Activated naive CD8-positive, alpha-beta T cell treated with anti-CD3 and anti-CD28 coated beads, Interleukin-2, amount 10 ng/mL, durations not matched to agents 7 days and 5 days (primary cell): ENCODE measurements at places on chromosomes 2 and 18.

GRCh38 chr18:415617-416612, 84.6 kb downstream of the COLEC12 start:
- DNase-seq = no peak

- DNase-seq = no peak
Measured at GRCh38 chr2:23565814-23566213, 180.8 kb downstream of the KLHL29 start.

GRCh38 chr2:204901591-204901990, 356.3 kb downstream of the PARD3B start:
- no peak for DNase-seq

- DNase-seq = no peak
Measured at GRCh38 chr18:66555585-66555984, 48.3 kb downstream of the CDH19 start.

DNA sequence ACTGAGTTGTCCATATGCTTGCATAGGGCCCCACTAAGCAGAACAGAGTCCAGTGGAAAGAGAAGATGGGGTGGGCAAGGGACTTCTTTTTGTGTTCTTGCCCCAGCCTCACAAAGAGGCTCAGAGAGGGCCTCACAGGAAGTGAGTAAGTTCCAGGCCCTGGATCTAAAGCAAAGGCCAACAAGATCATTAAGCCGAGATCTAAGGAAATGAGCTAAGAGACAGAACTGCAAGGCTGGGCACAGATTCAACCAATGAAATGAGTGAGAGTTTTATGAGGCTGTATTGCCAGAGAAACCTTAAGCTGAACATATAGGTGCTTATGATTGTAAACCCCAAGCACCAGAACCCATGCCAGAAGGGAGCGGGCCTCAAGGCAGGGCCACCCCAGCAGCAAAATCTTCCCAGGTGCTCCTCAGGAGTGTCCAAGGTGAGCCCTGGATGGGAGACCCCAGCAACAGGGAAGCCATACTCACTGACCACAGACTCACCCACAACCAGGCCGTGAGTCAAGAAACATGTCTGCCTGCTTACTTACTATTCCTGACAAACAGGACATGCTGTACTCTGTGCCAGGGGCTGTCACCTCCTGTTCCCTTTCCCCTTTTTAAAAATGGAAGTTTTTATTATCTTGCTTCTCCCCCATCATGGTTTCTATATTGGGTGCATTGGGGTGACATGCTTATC, 40.2 kb downstream of the SLC14A1 start:
- no peak for DNase-seq

DNA sequence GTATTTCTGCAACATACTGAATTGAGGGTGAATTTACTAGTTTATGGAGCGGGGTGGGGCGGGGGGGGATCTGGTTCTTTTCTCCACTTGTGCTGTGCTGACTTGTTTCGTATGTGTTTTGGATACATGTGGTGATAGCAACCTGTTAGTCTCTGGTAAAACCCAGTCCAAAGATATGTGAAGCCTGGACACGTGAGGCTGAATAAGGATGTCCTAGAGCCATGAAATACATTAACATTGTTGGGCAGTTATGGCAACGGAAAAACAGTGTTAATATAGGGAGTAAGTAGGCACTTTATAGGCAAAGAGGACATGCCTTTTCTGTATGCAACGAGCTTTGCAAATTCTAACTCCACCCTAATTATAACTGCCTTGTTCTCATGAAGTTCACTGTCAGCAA, 42.1 kb upstream of the NEMP2 start:
- DNase-seq = no peak

- no peak for DNase-seq
Measured at GRCh38 chr18:3383381-3383915, 66.5 kb upstream of the TGIF1 start.

DNA sequence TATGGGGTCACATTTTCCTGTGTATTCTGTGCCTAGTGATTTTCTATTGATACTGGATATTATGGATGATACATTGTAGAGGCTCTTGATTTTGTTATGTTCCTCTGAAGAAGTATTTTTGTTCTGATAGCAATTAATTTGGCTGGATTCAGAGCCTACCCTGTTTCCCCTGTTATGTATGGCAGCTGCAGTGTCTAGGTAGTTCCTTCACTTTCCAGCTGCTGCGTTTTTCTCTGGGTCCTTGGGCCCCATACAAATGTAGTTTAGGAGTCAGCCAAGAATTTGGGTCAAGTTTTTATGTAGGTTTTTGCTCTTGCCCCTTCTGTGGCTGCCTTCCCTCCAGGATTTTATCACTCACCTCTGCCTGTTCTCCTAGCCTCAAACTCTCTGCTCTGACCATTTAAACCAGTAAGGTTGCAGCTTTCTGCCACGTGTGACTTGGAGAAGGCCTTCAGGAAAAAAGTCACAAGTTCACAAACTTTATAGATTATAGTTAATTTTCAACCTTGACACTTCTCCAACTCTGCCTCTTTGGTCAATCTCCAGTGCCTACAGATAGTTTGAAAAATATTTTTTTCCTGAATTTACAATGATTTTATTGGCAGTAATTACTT, 47.0 kb downstream of the APLF start:
- no peak for DNase-seq

GRCh38 chr2:220445429-220446105, 818.1 kb downstream of the SLC4A3 start:
- no peak for DNase-seq

GRCh38 chr18:46431522-46432171, 225.4 kb downstream of the LOXHD1 start:
- DNase-seq = no peak

DNA sequence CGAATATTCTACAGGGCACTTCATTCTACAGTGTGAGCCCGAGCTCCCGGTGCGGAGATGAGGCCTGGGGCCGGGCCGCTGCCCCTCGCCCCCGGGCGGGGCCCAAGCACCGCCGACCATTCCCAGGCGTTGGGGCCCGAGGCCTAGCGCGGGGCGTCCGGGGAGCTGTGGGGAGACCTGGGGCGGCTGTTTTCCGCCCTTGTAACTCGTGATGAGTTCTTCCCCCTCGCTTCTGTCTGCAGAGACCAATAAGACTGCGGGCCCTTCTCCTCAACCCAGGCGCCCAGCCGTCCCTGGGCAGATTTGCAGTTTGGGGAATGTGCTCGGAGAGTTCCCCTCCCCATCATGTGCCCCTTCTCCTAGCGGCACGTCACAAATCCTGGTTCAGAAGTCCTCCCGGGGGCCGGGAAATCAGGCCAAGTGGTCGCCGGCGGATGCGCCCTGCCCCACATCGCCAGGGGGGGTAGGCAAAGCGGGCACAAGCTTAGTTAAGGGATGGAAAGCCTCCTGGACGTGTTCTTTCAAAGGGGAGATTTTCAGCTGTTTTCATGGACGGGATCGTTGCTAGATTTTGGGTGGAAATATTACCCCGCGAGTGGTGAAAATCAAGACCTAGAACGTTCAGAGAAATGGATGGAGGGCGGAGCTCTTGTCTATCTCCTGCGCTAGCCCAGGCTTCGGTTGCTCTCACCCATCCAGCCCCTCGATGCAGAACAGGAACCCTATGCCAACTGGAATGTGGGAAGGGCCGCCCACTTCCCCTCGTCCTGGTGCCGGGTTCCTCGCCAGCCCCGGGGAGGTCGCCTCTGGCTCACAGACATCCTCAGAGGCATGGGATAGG, 18.8 kb upstream of the HAAO start:
- DNase-seq = peak; percentile 76

DNA sequence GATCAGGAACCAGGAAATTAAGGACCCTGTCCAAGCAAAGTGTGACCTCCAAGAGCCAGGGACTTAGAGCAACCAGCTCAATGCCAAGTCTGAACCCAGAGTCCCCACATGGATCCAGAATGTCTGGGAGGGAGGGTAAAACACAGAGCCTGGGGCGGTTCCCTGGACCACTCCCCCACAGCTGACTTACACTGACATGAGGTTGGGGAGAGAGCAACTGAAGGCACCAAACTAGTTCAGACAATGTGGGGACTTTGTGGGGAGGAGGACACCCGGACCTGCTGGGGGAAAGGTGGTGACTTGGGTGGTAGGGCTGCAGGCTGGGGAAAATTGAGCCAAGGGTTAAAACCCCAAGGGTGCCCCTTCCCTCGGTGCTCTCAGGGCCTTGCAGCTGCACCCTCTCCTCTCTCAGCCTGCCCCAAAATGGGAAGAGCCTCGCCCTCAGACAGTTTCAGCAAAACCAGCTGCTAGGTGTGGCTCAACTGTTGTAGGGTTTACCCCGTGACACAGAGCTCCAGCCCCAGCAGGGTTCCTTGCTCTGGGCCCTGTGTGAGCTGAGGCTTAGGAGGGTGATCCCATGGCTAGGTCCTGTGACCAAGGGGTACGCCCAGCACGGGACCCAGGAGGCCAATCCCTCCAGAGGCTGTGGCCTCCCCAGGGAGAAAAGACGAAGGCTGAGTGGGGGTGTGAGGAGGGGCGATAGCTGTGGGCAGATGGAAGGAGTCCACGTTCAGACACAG, 28.6 kb downstream of the MARCO start:
- no peak for DNase-seq

DNA sequence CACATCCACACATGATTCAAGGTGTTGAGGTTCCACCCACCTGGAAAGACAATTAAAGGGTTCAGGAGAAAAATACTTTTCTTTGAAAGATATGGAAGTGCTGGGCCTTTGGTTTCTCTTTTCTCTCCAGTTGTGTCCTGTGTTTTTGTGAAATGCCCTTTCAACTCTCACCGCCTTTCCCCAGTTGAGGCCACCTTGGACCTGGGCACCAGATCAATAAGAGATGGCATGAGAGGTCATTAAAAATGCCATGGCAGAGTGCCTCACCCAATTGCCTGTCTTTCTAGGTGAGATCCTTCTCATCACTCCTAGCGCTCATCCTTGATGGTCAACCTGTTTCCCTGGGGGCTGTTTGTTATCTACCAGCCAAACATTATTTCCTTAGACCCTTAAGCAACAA, 453.9 kb downstream of the TSN start:
- no peak for DNase-seq

- DNase-seq = no peak
Measured at GRCh38 chr2:84649058-84649457, 132.8 kb downstream of the DNAH6 start.

- DNase-seq = peak; percentile 52
Measured at GRCh38 chr2:97740590-97741182, 27.3 kb downstream of the ZAP70 start.

- DNase-seq = no peak
Measured at GRCh38 chr2:98558852-98559530, 49.3 kb downstream of the COA5 start.

DNA sequence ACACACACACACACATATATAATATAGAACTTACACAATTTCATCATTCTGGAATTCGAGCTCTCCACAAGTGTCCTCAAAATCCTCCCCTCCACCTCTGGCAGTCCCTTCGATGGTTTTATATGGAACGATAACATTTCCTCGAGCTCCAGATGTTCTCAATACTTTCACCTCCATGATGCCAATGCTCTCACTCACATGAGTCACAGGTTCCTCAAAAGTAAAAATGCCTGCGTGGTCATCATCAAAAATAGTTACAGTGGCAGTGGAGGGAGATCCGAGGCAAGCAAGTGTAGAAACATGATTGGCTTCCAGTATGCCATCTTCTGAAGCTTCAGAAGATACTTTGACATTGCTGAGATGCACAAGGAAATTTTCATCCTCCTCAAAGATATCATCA, 23.5 kb downstream of the SLC8A1 start:
- DNase-seq = no peak

GRCh38 chr2:45731141-45731540, 79.7 kb downstream of the PRKCE start:
- DNase-seq = no peak

DNA sequence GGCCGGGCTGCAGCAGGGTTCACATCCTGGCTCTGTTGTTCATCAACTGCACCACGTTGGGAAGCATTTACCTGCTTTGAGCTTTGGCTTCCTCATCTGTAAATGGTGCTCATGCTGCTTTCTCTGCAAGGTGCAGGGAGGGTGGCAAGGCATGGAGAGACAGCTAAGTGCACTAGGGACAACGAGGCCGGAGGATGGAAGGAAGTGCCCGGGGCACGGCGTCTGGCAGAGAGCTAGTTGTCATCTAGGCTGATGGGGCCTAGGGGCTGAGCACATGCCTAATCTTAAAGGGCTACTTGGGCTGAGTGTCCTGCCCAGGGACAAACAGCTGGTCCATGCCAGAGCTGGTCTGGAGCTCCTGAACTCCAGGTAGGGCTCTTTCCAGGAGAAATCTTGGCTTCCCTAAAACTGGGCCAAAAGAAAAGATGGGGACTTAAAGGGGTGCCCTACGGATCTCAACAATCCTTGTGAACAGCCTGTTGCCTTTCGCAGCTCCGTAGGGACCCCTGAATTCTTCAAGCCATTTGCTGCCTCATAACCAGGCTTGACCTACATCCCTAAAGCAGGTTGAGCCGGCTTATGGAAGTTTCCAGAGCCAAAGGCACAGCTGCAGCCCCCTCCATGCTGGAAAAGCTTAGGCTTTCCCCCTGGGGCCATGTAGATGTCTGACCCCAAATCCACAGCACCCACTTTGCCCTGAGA, 130.8 kb downstream of the SMAD7 start:
- peak; percentile 19 for DNase-seq

DNA sequence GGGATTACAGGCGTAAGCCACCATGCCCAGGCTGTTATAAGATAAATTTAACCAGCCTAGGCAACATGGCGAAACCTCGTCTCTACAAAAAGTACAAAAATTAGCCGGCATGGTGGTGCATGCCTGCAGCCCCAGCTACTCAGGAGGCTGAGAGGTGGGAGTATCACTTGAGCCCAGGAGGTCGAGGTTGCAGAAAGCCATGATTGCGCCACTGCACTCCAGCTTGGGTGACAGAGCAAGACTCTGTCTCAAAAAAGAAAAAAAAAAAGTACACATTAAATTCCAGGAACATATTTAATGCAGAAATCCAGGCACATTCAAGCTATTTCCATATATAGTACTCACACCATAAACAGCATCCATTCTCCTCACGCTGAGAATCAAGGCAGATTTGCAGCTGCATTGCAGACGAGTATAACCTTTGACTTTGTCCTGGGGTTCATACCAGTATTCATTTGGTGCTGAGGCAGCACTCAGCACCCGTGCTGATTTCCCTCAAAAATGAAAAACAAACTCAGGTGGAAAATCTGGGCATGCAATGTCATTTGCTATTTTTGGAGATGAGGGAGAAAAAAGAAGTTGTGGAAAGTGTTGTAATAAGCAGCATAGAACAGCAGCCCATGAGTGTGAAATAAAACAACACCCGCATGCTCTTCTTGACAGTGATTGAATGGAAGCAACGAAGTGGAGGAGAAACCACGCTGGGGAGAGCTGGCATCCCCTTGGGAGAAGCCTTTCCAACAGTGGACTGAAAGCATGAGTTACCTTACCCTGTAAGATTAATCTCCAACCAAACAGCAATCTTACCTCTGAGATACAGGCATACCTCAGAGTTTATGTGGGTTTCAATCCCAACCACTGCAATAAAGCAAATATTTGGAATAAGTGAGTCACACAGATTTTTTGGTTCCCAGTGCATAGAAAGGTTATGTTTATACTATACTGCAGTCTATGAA, 46.8 kb upstream of the ANXA4 start:
- DNase-seq = no peak

GRCh38 chr2:191758518-191759507, 80.9 kb downstream of the NABP1 start:
- DNase-seq = peak; percentile 35

DNA sequence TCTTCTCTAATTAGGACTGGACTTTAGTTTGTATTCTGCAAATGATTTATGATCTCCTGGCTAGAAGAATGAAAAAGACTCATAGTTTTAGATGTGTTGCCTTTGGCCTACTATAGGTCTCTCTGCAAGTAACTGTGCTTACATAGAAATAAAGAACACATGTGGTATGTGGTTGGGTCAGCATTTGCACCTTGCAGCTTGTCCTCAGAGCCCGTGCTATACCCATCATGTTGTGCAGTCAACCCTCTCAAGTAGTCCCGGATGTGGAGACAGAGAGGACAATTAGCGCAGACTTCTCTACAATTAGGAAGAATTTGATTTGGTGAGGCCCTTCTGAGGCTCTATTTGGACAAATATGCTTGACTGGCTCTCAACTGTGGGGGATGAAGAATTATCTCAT, 203.7 kb upstream of the ITGA4 start:
- DNase-seq = no peak
